ENCODE measurements at places on chromosomes 5 and 9.

GRCh38 chr9:35738186-35738585, 5.7 kb downstream of the CREB3 start:
- DNase-seq: no peak

DNA sequence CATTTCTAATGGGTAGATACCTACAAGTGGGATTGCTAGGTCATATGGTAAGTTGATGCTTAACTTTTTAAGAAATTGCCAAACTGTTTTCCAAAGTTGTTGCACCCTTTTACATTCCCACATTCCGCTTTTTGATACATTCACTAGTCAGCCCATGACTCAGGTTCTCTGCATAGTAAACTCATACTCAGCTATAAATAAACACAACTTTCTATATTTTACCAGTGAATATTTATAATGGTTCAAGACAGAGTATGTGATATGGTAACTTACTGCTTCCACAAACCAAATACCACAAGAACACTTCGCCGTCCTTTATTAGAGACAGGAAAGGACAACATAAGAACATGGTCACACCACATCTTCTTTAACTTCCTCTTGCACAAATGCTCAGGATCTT, 54.0 kb downstream of the PLPP1 start:
- no peak for DNase-seq

GRCh38 chr9:115989831-115990230, 163.8 kb upstream of the PAPPA start:
- DNase-seq: no peak

GRCh38 chr9:136112541-136112940, 6.1 kb downstream of the TMEM250 start:
- DNase-seq: no peak

GRCh38 chr5:158626718-158627117, 473.0 kb downstream of the EBF1 start:
- DNase-seq: no peak

- DNase-seq: peak; percentile 35
Observed at GRCh38 chr5:170216257-170216864, 16.4 kb upstream of the C5orf58 start.

GRCh38 chr9:134682026-134682425, 40.4 kb downstream of the COL5A1 start:
- no peak for DNase-seq

- DNase-seq: no peak
Observed at GRCh38 chr5:151717416-151717815, 30.7 kb upstream of the SPARC start.

DNA sequence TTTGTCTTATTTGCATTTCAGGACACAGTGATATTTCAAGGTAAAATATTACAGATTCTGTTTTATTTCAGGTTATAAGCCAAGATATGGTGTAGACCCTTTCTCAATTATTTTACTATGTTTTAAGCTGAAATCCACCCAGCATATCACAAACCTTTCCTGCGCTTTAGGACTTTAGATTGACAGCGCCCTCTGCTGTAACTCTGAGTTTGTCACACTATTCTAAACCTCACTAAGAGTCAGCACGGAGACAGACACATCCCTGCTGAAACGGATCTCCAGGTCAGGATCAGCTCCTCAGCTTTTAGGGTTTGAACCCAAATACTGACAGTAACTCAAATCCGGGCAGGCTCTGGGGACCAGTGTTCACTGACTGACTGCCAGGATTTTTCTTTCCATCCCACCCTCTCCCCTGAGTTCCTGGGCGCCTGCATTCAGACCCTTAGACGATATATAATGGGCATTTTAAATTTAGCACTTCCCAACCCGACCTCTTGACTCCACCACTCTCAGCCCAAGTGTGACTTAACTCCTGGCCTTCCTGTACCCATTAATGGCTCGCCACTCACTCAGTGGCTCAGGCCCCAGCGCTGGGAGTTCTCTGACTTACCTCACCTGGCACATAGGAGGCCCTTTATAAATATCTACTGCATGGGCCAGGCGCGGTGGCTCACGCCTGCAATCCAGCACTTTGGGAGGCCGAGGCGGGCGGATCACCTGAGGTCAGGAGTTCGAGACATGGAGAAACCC, 33.5 kb downstream of the TLX3 start:
- peak; percentile 51 for DNase-seq

DNA sequence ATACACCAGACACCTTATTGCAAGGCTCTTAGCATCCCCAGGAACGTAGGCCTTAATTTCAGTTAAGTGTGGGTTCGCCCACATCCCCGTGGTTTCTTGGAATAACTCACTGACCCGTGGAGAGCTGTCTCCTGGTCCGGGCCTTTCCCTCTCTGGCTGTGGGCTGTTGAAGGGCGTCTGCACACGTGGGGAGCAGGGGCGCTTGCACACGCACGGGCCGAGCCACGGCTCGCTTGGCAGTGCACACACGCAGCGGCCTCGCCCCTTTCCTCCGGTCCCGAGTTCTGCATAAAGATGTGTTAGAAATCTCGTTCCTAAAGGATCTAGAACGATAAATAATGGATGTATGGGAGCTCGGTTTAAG, 141.9 kb downstream of the PBX3 start:
- no peak for DNase-seq

DNA sequence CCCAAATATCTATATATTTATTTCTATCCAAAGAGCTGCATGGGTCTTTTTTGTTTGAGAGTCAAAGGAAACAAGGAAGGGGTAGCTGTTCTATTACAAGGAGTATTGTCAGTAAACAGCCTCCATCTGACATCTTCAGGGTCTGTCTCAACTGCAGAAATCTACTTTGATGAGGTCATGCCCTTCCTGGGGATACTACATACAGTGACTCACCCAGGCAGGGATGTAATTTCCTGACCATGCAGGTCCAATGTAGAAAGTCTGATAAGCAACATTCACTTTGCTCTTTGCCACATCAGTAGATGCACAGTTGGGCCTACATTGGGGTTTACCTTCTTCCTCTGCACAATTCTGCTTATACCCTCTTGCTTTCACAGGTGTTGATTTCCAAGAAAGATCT, 165.5 kb downstream of the TLR4 start:
- no peak for DNase-seq

- no peak for DNase-seq
Observed at GRCh38 chr9:92030367-92030766, 80.3 kb upstream of the ROR2 start.

DNA sequence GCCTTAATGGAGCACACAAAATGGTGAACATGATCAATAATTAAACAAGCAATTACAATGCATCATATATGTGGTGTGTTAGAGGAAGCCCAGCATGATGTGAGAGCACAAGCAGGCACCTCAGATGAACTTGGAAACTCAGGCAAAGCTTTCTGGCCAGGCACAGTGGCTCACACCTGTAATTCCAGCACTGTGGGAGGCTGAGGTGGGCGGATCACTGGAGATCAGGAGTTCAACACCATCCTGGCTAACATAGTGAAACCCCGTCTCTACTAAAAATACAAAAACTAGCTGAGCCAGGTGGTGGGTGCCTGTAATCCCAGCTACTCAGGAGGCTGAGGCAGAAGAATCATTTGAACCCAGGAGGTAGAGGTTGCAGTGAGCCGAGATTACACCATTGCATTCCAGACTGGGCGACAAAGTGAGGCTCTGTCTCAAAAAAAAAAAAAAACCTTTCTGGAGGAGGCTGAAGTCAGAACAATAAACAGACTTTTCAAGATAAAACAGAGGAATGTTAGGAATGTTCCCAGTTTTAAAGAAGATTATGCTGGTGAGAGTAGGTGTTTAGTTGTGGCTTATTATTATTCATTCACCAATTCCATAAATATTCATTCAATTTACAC, 159.4 kb downstream of the CEMIP2 start:
- no peak for DNase-seq

GRCh38 chr5:36908544-36909260, 32.1 kb downstream of the NIPBL start:
- no peak for DNase-seq

- no peak for DNase-seq
Observed at GRCh38 chr9:111886983-111887718, 9.5 kb upstream of the UGCG start.

GRCh38 chr9:105912157-105912862, 218.0 kb downstream of the TMEM38B start:
- DNase-seq: no peak

DNA sequence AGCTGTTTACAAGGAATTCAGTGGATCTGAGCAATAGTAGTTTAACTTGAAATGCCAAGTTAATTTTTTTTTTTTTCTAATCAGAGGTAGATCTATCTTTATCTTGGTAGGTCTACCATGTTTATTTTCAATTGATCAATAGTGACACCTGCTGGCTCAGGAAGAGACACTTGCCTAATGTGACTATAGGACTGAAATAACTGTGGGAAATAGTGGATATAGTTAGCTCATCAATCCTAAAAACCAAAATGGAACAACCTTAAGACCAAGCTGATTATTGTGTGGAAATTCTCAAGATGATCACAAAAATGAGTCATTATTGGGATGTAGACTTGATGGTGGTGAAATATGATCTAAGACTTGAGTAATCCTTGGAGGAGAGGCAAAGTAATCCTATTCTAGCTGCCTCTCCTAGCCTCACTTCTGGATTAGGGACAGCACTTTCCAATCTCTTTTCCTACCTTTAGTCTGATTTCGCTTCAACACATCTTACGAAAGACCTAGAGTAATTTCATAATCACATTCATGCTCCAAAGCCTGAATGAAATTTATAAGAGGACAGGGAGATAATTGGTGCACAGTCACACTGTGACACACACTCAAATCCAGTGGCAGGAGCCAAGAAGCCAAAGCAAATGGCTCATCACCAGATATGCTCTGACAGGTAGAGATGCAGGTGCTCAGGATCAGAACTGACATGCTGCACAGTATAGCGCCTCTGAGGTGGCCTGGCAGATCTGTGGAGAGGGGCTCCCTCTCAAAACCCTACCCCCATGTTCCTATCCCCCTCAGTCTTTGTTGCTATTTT, 156.3 kb downstream of the HMHB1 start:
- DNase-seq: peak; percentile 58

DNA sequence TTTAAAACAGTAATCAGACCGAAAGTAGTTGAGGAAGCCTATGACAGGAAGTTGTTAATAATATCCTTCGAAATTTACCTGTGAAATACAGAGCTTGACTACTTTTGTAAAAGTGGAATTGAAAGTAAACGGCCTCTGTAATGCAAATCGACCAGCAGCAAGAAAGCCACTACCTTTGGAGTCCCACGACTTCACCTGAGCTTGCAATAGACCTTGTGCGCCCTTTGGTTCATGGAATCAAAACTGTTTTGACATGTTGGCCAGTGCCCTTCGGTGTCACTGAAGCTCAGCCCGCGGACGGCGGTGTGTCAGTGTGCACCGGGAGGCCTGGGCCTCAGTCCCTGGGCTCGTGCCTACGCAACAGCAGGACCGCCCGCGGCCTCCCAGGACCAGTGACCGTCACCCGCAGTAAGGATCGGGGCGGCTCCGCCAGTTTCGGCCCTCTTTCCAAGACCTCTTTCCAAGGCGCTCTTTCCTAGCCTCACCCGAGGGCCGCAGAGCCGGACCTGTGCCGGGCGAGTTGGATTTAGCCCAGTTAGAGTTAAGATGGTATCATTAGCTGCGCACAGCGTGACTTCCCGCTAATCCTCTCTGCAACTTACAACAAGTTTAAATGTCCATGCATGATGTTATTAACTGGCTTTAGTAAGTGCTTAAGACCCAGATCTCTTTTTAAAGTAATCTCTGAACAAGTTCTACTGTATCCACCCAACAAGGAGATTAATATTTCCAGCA, 223.3 kb downstream of the MEF2C start:
- DNase-seq: no peak

GRCh38 chr9:69633716-69634115, 38.5 kb downstream of the APBA1 start:
- DNase-seq: no peak

DNA sequence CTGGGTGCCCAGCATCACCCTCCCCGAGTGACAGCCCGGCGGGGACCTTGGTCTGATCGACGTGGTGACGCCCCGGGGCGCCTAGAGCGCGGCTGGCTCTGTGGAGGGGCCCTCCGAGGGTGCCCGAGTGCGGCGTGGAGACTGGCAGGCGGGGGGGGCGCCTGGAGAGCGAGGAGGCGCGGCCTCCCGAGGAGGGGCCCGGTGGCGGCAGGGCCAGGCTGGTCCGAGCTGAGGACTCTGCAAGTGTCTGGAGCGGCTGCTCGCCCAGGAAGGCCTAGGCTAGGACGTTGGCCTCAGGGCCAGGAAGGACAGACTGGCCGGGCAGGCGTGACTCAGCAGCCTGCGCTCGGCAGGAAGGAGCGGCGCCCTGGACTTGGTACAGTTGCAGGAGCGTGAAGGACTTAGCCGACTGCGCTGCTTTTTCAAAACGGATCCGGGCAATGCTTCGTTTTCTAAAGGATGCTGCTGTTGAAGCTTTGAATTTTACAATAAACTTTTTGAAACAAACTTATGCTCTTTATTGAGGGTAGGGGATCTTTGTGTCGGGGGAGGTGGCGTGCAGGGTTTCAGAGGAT, 1.3 kb downstream of the GADD45G start:
- peak; percentile 48 for DNase-seq

DNA sequence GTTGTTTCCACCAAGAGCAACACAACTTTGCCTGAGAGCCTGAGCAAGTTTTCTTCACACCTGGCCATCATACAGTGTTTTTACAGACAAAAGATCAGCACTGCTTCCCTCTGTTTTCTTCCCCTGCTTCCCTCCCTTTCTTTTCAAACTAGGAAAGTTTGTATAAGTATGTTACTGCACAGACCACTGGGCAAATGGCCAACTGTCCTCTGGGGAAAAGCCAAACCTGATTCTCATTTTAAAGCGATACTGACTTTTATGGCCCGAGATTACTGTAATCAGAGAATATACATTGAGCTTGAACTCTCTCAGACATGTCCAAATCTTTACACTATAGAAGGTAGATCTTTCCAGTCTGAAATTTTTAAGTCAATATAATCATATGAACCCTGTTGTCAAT, 415.0 kb downstream of the NFIB start:
- DNase-seq: no peak

DNA sequence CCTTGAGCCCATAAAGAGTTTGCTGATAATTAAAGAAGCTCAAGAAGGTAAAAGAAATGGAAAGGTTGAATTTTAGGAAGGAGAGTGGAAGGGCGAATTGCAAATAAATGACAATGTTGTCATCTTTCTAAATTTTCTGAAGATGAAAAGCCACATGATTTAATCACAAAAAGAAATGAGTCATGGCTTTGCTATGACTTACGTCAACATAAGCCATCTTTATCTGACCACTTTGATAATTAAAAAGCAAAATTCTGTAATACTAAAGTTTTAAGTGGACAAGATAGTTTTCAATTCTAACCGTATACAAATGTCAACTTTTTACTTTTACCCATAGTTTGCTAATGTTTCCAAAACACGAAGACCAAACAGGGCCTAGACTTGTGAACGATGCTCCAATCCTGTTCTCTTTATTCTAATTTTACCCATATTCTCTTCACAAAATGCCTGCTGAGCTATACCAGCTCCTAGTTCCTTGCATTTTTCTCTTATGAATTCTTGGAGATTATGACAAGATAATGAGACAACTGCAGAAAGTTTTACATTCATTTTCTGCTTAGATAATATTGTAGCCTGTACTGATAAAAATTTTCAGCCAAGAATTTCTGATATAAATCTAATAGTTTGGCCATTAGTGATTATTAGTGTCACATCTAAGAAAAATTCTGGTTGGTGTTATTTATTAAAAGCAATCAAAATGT, 21.8 kb upstream of the PRUNE2 start:
- no peak for DNase-seq

- no peak for DNase-seq
Observed at GRCh38 chr5:174175716-174176268, 130.3 kb downstream of the NSG2 start.

GRCh38 chr9:38177680-38178079, 108.7 kb upstream of the SHB start:
- DNase-seq: no peak
